ENCODE measurements at places on chromosomes 16 and 17.

DNA sequence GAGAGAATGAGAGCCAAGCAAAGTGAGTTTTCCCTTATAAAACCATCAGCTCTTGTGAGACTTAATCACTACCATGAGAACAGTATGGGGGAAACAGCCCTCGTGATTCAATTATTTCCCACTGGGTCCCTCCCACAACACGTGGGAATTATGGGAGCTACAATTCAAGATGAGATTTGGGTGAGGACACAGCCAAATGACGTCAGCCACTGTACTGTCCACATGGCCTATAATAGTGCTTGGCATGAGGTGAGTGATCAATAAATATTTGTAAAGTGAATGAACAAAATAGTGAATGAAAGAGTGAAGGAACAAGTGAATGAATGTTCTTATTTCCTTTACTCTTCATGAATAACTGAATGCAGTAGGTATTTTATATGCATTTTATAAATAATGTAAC lies 199.1 kb upstream of the GOT2 start:
- DNase-seq: no peak

- peak; percentile 7 for DNase-seq
Measured at GRCh38 chr16:23803591-23804123, 32.1 kb upstream of the PRKCB start.

- no peak for DNase-seq
Measured at GRCh38 chr17:17352836-17353624, 49.9 kb downstream of the NT5M start.

DNA sequence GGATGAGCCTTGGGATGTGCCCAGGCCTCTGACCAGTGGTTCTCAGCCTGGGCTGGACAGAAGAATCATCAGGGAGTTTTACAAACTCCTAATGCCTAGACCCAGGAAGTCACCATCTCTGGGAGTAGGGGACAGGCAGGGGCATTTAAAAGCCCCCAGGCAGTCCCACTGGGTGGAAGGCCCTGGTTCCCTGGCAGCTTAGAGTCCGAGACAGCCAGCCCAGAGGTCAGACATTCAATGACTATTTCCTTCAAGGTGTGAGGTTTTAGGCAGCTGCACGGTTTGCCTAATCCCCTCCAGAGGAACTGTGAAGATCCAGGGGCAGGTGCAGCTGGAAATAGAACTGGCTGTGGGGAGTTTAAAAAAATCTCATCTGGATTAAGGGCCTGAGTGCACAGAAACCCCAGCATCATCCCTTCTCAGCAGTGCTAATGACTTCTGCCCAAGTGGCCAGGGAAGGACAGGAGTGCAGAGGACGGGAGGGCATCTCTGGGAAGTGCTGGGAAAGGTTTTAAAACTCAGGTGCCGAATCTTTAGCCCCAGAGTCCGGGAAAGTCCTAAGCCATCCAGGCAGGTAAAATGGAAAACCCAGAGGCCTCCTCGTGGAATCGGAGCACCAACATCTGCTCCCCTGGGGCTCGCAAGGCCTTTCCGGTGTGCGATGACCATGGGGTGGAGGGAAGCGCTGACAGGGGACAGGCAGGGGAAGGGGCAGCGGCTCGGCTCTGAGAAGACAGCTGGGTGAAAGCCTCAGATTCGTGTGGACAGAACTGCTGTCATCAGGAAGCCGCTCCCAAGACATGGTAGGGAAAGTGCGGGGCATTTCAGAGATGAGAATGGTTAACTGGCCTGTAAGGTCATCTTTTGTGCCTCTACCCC lies 1.5 kb upstream of the LGALS3BP start:
- DNase-seq: no peak

DNA sequence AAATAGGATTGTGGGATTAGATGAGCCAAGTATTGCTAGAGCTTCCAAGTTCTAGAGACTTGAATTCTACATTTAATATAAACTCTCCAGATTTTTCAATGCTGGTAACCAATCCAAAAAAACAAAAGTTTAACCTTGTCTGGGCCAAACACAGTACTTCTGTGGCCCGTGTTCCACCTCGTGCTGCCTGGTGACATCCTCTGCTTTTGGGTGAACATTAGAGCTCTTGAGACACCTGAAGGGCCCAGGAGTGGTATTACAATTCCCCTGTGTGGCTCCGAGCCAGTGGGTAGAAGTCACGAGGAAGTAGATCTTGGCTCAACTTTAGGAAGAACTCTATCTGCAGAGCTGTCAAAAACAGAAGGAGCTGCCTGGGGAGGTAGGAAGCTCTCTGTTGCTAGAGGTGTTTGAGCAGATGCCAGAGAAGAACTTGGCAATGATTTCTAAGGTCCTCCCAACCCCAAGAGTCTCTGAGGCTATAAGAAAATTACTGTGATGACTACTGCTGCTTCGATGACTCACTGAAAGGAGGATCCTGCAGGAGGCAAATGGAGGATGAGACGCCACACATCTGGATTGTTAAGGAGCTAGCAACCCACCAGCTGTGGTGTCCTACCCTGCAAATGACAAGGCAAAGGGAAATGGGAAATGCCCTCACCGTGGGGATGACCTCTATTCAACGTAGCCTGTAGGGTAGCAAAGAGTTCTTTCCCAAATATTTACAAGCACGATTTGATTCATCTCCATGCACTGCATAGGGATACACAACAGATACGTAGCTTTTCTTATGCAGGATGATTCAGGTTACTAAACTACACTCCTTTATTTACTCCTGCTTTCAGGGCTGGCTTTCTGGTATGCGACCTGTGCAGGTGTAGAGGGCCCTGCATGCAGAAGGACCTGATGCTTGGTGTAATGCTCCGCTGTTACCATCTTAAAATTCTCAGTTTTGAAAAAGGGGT lies 45.8 kb upstream of the GAS7 start:
- DNase-seq: no peak

DNA sequence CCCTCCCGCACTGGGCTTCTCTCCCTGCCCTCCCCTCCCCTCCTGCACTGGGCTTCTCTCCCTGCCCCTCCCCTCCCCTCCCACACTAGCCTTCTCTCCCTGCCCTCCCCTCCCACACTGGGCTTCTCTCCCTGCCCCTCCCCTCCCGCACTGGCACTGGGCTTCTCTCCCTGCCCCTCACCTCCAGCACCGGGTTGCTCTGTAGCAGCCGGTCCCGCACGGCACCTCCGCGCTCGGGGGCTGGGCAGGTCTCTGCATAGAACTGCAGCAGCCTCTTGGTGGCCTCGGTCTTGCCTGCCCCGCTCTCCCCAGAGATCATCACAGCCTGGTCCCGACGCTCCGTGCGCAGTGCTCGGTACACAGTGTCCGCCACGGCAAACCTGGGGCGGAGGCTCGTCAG lies 9.8 kb downstream of the MYO1C start:
- DNase-seq: no peak

DNA sequence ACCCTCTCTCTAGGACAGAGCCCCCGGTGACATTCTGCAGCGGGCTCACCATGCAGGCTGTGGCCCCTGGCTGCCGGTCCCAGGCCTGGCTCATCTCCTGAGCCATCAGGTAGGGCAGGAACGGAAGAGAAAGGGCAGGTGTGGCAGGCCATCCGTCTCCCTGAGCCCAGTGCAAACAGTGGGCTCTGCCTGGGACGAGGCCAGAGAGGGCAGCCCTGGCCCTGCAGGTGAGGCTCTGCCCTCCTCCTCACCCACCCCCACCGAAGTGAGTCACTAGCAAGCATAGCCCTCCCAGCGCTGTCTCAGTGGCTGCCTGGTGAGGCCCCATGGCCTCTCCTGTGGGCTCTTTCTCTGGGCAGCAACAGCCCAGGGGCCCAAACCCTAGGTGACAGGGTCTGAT lies 14.5 kb downstream of the OTOP3 start:
- no peak for DNase-seq

DNA sequence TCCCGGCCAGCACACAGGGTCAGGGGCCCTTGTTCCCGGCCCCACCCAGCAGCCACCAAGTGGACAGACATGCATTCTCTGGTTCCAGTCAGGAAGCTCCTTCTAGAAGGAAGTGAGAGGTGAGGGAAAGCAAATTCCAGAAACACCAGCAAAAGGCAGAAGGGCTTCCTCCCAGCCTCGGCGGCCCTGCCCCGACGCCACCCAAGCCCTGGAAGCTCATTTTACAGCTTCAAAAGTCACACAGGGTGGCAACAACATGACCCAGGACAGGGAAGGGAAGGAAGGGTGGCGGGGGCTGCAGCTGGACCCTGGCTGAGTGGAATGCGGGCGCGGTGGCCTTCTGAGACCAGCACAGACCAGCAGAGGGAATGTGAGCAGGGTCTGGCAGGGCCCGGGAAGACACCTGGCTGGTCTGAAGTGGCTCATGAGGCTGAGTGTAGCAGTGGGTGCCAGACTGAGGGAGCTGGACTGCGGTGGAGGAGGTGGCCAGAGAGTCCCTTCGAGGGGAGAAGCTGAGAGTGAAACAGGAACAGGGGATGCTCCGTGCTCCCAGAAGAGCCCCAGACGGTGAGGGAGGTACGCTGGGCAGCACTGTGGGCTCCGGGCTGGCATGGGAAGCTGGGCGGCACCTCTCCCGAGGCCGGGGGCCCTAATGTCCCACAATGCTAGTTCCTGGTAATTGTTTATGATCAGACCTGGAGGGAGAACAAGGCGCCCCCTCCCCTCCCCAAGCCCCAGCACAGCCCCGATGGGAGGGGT lies 1.9 kb upstream of the UNC13D start:
- no peak for DNase-seq

GRCh38 chr17:55089256-55089655 lies 120.7 kb downstream of the STXBP4 start:
- DNase-seq: no peak
